ENCODE measurements at places on chromosomes 13 and 19. TPM values are rescaled to one million over a fixed set of nuclear protein-coding genes. Genes with fewer than 3 reads are reported as not detected.

EFNB2 gene
- 0.77 TPM for total RNA-seq

DHX34 gene
- 24.5 TPM for total RNA-seq

COL4A2 gene
- total RNA-seq = 6.7 TPM

ZNF470 gene
- 9.7 TPM for total RNA-seq

CELF5 gene
- 15.6 TPM for total RNA-seq

TJP3 gene
- 0.32 TPM for total RNA-seq

GRCh38 chr13:62932256-62932883 lies 1516.7 kb upstream of the PCDH20 start:
- ATAC-seq = no peak

- ATAC-seq = no peak
Measured at GRCh38 chr13:29294821-29295220, 300.7 kb downstream of the SLC7A1 start.

GRCh38 chr19:31575846-31576335 lies 226.7 kb upstream of the TSHZ3 start:
- ATAC-seq = no peak

DNA sequence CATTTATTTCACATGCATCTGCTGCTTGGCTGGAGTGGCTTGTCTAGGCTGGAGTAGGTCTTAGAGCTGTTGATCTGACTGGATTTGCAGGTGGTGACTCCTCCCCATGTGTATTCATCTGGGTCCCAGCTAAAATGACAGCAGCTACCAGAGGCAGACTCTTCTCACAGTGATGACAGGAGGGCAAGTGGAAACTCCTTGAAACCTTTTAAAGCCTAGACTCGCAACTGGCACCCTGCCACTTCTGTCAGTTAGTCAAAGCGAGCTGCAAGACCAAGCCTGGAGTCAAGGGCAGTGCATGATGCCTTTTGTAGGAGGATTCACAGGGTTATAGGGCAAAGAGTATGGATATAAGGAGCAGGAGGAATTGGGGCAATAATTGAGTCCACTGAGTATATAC lies 65.2 kb downstream of the TEX26 start:
- peak; percentile 60 for ATAC-seq

GRCh38 chr13:23868521-23868920 lies 20.7 kb downstream of the MIPEP start:
- ATAC-seq = no peak

- ATAC-seq = no peak
Measured at GRCh38 chr19:41431426-41432386, 4.5 kb upstream of the B3GNT8 start.

DNA sequence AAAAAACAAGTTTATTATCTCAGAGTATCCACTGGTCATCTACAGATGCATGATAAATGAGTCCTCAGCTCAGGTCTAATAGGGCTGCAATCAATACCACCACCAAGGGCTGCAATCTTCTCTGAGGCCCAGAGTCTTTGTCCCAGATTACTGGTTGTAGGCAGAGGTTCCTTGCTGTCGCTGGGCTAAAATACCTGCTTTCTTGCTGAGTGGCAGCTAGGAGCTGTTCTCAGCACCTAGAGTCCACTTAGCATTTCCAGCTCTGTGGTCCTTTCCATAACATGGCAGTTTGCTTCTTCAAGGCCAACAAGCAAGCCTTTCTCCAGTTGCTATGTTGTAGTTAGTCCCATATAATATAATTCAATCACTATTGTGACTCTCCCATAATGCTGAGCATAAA lies 351.3 kb downstream of the SLITRK1 start:
- no peak for ATAC-seq

DNA sequence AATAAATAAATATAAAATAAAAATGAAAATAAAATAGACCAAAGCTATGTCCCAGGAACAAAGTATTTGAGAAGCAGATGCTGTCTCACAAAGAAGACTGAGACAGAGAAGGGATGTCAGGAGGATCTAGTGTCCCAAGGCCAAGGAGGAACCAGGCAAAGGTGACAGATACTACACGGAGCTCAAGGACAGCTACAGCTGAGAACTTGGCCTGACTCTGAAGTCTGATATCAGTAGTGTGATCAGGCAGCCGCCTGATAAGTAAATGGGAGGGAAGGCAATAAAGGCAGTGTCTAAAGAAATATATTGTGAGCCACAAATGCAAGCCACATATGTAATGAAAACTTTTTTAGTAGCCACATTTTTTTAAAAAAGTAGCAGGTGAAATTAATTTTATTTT lies 20.4 kb upstream of the NANOS3 start:
- ATAC-seq = no peak

DNA sequence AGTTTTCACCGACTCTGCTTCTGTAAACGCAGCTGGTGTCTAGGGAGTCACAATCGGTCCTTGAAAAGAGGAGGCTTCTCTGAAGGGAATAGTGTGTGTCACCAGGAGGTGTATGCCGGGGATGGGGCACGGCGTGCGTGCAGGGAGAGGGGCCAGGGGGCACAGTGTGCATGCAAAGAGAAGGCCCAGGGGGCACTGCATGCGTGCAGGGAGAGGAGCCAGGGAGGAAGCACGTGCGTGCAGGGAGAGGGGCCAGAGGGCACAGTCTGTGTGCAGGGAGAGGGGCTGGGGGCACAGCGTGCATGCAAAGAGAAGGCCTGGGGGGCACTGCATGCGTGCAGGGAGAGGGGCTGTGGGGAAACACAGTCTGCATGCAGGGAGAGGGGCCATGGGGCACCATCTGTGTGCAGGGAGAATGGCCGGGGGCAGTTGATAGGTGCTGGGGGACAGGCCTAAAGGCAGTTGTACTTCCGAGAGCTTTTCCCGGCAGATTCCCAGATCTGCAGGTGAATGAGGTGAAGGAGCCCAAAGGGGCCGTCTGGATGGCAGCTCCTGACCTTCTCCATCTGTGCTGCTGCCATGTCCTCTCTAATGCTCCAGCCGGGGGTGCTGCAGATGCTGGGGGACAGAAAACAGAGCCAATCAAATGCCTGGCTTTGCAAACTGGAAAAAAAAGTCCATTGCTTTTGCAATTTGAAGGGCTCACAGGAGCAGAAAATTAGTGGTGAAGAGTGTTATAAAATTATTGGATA lies 36.4 kb downstream of the ATP11A start:
- peak; percentile 24 for ATAC-seq

GRCh38 chr13:98411617-98412265 lies 165.2 kb downstream of the STK24 start:
- ATAC-seq = no peak
